ENCODE measurements at places on chromosomes 5 and 9.

DNA sequence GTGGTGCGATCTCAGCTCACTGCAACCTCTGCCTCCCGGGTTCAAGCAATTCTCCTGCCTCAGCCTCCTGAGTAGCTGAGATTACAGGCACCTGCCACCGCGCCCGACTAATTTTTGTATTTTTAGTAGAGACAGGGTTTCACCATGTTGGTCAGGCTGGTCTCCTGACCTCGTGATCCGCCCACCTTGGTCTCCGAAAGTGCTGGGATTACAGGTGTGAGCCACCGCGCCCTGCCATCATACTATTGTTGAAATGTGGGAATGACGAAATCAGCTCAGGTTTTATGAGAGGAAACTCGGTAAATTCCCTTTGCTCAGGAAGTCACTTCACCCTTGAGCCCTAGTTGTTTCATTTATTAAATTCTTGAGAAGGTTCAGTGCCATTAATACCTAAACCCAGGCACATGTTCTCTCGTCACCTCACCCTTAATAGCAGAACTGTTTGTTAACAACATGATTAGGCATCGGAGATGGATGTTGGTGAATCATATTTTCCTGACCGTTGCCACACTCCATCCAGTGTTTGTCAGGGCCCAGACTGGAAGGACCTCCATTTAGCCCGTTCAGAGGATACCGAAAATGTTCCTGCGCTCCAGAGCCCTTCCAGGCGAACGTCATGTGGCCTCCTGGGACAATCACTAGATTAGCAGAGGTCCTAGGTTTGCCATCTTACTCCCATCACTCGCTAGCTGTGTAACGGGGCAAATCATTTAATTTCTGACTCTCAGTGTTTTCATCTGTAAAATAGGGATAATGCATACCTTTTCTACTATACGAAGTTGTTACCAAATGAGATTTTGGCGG is 20.0 kb upstream of the CREBRF start:
- DNase-seq: no peak

- no peak for DNase-seq
These were observed 243.4 kb downstream of the EBF1 start for GRCh38 chr5:158856291-158856690.

DNA sequence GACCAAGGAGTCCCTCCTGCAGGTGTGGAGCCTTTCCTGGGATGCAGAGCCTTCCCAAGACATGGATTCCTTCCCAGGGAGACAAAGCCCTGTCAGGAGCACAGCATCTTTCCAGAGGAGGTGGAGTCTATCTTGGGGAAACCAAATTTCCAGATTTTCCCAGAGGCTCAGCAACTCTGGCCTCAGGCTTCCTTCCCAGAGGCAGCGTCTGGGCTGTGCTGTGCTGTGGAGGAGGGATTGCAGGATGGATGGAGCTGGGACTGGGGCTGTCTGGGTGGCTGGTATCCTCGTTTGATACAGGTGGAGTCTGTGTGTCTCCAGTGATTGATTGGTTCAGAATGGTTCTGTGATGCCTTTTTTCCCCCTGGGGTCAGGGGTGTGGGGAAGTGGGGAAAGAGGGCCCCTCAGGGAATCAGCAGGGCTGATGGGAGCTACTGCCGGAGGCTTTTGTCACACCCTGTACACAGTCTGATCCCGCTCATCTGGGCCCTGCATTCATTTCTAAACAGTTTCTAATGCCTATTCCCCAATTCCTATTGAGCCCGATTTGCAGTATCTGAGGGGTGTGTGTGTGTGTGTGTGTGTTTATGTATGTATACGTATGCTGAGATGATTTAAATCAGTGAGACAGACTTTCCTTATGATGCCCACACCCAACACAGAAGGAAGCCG is 16.0 kb downstream of the OR13J1 start:
- DNase-seq: no peak

- no peak for DNase-seq
These were observed 85.0 kb downstream of the LURAP1L start for GRCh38 chr9:12859704-12860251.

- no peak for DNase-seq
These were observed 14.4 kb downstream of the CARD19 start for GRCh38 chr9:93110311-93110855.

DNA sequence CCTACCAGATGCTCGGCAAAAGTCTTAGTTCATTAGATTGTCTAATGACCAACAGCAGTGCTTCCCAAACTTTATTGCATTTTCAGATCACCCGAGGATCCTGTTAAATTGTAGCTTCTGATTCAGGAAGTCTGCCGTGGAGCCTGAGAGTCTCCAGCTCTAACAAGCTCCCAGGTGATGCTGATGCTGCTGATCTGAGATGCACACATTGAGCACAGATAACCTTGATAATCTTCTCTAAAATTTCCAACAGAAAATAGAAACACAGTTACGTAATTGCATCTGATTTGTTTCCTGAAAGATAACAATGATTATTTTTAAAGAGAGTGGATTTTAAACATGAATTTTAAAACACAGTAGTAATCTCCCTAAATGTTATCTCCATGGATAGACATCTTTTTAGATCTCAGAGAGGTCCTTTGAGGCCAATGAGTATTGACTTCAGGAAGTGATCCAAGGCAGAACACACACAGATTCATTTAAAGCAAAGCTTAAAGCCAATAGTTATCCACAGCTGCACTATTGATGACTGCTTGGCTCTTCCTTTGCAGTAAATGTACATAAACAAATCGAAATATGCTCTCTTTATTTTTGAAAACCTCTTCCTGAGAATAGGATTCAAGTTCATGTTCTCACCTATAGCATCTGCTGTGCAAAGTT is 122.8 kb upstream of the TNPO1 start:
- no peak for DNase-seq

GRCh38 chr9:18605766-18606180 is 131.8 kb downstream of the ADAMTSL1 start:
- DNase-seq: no peak

DNA sequence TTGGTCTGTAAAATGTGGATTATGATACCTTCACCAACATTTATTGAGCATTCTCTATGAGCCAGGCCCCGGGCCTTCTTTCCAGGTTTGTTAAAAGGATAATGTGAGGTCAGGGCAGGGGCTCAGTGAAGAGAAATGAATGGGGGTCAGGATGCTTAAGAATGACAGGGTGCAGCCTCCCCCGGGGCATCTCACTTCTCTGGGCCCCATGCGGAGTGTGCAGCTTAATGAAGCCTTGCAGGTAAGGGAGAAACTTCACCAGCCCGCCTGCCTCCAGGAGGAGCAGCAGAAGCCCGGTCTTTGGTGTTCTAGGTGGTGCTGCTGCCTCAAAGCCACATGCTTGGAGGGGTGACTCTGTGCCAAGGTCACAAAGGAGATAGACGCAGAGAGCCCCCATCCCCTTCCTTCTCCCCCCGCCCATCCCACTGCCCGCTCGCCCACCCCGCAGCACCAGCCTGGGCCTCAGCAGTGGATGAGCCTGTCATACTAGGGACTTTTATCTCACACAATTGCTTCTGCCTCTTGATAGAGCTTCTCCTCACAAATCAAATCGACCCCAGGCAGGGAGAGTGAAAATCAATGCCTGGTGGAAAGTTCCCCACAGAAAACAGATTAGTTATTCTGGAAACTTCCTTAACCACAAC is 244.8 kb downstream of the PBX3 start:
- DNase-seq: no peak

GRCh38 chr9:130143279-130143893 is 28.8 kb upstream of the NCS1 start:
- DNase-seq: no peak

DNA sequence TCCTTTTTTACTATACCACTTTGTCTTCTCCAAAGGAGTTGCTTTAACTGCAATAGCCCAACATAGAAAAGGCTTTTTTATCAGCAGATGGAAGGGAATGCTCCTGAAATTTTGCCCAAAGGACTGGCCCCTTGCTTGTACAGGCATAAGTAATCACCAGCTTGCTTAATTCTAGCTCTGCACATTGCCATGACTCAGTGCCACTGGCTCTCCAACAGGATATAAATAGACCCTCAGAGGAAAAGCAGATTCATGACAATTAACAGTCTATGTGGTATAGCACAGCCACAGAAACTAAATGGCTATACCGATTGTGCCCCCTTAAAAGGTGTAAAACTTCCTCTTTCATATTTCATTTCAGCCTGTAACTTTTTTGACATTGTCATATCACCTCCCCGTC is 227.0 kb downstream of the ZNF608 start:
- no peak for DNase-seq
